ENCODE measurements at places on chromosomes 2 and 18. TPM values are rescaled to one million over a fixed set of nuclear protein-coding genes. Genes with fewer than 3 reads are reported as not detected.

MALL gene
- 13.4 TPM for total RNA-seq

REL gene
- 1.7 TPM for total RNA-seq

CYP27C1 gene
- not detected for total RNA-seq

MTA3 gene
- total RNA-seq, result 27.7 TPM

ACTG2 gene
- total RNA-seq, result 0.95 TPM

FNDC4 gene
- 19.4 TPM for total RNA-seq

APOB gene
- not detected for total RNA-seq

DSC2 gene
- total RNA-seq, result 0.09 TPM

SCN1A gene
- 0.09 TPM for total RNA-seq

B4GALT6 gene
- 0.77 TPM for total RNA-seq

DTYMK gene
- 9.3 TPM for total RNA-seq

AQP12B gene
- not detected for total RNA-seq

DOCK10 gene
- total RNA-seq, result 29.5 TPM

ACMSD gene
- not detected for total RNA-seq

UGT1A8 gene
- total RNA-seq, result not detected

CIDEA gene
- total RNA-seq, result 0.63 TPM

FAP gene
- 46.5 TPM for total RNA-seq

IL36RN gene
- total RNA-seq, result not detected

KCNF1 gene
- total RNA-seq, result under 0.01 TPM

LOXL3 gene
- total RNA-seq, result 23.6 TPM

IL36A gene
- total RNA-seq, result not detected

VIL1 gene
- not detected for total RNA-seq

All from bronchial smooth muscle cell (primary cell).